ENCODE measurements at places on chromosomes 1 and 21.
A peak's percentile ranks its signal among the peaks of the same experiment; 100 is the strongest.

DNA sequence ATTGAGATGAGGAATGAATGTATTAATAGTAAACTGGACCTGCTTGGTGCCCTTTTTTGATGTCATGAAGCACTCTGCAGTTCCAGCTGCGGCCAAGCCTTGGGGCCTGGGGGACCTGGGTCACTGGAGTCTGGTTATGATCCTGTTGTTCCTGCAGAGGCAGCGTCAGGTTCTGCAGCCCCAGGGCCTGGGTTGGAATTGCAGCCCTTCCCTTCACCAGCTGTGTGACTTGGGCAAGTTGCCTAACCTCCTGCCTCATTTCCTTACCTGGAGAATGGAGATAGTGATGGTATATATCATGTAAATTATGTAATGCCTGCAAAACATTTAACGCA, 9.1 kb upstream of the ATP5PO start:
- DNase-seq, result no peak

- DNase-seq, result no peak
These were observed 1.2 kb upstream of the CLEC20A start for GRCh38 chr1:178497903-178498478.

DNA sequence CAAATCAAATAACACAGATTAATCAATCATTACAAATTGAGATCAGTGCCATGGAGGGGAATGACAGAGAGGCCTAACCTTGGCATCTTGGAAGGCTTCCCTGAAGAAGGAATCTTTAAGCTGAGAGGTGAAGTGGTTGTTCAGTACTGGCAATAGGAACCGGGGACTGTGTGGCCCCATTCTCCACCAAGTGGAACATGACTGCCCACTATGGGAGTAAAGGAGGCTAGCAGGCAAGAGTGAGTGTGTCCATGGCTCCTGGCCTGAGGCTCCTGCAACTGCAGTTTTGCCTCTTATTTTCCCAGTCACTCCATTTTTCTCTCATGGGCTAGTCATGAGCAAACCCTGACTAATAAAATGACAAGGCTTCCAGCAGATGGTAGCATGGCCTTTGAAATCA, 112.2 kb upstream of the GJB5 start:
- DNase-seq, result no peak

DNA sequence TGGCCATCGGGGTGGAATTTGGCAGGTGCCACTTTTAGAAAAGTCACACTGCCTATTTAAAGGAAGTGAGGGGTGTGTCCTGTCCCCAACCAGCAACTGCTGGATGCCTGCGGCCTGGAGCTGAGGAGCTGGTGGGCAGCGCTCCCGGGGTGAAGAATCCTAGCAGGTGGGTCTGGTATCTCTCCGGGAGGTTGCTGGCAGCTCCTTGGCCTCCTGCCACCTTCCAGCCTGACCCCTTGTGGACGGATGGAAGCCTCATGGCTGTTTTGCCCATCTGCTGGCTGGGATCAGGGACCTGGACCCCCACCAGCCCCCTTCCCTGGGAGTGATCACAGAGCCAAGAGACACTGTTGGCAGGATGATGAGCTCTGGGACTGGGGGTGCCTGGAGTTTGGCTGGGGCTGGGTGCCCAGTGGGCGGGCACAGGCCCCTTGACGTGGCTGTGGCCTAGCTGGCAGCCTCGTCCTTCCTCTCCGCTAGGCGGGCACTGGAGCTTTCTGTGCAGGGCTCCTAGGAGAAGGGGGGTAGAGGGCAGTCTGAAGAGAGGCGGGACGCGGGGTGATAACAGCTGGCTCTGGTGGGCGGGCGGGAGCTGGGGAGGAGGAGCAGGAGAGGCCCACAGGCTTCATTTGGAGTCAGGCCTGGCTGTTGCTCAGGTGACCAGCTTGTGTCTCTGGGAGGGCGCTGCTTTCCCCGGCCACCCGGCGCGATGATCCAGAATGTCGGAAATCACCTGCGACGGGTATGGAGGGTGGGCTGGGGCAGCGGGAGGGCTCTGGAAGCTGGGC, at the start of gene ACOT11:
Gene ACOT11, plus strand, starts transcription at position 628 of the 788 bp plus-strand sequence. Its CDS starts 82 bp downstream, at position 710.
- peak; percentile 41 for DNase-seq

DNA sequence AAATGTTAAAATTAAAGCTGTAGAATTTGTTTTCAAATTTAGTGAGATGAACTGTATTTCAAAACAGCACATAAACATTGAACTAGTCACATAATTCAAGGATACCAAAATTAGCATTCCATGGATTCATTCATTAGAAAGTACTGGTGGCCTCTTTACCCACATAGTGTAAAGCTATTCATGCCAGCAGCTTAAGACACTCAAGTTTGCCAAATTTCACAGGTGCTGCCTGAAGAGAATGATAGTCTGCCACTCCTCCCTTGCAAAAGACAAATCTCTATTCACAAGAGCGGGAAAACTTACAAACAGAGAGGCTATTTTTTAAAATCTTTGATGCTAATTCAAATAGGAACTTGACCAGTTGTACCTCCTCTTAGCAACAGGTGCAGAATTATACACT, 337.0 kb downstream of the BRINP3 start:
- DNase-seq, result no peak

DNA sequence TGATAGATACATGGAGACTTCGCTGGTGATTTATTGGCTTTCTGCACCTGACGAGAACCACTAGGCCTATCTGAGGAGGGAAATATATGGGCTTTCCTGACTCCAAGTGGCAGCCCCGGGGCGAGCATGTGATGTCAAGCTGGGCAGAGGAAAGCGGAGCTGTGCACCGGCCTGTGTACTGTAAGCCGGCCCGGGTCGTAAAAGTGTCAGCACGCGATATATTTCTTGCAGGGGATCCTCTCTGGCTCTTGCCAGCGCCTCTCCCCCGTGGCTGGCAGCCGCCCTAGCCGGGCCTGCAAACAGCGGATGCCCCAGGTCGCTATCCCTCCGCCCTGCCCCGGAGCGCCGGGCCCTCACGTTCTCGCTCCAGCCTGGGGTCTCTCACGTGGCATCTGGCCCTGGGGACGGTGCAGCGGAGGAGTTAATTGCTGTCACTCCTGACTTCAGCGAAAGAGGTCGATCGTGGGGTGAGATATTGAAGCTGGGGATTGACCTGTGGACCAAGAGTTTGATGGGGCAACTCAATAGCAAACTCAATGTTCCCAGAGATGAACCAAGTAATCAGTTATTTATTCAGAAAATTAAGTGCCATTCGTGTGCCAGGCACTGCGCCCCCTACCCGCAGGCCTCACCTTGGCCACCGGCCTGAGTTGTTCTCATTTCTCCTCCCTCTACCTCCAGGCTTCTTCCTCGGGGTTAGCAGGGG, 41.0 kb upstream of the HAO2 start:
- peak; percentile 39 for DNase-seq

DNA sequence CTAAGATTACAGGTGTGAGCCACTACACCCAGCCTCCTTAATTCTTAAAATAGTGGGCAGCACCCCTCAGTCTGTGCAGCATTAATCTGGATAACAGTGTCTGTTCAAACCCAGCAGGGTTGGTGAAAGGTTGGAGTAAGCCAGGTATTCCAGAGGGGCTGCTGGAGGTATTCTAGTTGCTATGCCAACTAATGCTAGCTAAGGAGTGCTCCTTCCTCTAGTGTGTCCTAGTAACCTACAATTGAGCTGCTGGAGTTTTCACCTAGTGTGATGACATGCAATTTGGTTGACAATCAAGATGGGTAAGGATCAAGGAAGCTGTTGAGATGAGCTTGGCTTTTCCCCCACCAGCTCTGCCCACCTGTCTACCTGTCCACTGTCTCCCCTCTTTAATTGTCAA, 100.2 kb upstream of the IPO9 start:
- DNase-seq, result no peak

DNA sequence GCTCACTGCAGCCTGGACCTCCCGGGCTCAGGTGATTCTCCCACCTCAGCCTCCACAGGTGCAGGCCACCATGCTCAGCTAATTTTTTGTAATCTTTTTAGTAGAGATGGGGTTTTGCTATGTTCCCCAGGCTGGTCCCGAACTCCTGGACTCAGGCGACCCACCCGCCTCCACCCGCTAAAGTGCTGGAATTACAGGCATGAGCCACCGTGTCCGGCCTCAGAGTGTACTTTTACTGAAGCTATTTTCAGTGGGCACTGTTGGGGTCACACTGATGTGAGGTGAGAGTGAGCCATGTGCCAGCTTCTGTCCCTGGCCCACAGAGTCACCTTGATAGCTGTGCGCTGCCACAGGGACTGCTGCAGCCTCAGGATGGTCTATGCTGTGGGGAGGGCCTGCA, 25.3 kb upstream of the HHAT start:
- no peak for DNase-seq

DNA sequence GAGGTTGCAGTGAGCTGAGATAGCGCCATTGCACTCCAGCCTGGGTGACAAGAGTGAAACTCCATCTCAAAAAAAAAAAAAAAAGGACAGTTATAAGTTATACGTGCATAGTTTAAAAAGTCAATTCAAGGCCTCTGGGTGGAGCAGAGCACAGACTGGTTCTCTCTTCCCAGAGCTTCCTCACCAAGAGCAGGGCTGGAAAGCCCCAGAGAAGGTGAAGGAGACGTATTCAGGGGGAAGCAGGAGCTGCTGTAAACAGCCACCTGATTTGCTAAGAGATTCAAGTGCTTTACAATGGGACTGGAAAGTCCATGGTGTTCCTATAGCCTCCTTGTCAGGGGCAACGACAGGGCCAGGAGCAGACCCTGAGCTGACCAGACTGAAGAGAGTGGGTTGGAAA, 85.0 kb upstream of the LYST start:
- DNase-seq, result no peak

- DNase-seq, result peak; percentile 74
These were observed 134.0 kb upstream of the BARHL2 start for GRCh38 chr1:90850898-90851710.

- DNase-seq, result no peak
These were observed 470.9 kb downstream of the TTLL7 start for GRCh38 chr1:83527987-83528386.

DNA sequence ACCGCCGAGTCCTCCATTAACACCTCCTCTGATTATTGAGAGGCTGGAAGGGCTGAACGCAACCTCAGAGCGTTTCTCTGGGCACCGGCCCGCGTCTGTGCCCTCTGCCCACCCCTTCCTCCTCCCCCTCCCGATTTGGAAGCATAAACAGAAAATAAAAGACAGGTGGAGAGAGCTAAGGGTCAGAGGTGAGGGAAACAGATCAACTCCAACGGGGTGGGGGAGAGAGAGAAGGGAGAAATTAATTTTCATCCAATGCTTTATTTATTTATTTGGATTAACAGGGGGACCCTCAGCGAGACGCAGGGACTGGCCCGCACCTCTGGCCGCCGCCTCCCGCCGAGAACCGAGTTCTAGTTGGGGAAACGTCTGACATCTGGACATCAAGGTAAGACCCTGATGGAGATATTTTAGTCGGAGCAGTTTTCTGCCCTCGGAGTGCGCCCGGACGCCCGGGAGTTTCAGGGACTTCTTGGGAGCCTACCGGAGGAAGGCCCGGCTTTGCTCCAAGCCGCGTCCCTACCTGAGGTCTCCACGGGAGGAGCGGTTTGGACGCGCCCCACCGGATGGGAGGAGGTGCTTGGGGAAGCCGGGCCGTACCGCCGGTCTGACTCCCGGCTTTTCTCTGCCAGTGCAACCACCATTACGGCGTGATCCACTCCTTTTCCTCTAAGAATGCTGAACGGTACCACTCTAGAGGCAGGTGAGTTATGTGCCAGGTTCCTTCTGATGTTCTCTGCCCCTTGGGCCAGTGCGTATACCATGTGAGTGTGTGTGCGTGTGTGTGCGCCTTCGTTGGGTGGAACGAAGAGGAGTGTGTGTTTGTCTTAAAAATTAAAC, 5.1 kb upstream of the LHX9 start:
- DNase-seq, result no peak

- DNase-seq, result peak; percentile 87
These were observed 115.5 kb upstream of the NCAM2 start for GRCh38 chr21:20882462-20883407.

DNA sequence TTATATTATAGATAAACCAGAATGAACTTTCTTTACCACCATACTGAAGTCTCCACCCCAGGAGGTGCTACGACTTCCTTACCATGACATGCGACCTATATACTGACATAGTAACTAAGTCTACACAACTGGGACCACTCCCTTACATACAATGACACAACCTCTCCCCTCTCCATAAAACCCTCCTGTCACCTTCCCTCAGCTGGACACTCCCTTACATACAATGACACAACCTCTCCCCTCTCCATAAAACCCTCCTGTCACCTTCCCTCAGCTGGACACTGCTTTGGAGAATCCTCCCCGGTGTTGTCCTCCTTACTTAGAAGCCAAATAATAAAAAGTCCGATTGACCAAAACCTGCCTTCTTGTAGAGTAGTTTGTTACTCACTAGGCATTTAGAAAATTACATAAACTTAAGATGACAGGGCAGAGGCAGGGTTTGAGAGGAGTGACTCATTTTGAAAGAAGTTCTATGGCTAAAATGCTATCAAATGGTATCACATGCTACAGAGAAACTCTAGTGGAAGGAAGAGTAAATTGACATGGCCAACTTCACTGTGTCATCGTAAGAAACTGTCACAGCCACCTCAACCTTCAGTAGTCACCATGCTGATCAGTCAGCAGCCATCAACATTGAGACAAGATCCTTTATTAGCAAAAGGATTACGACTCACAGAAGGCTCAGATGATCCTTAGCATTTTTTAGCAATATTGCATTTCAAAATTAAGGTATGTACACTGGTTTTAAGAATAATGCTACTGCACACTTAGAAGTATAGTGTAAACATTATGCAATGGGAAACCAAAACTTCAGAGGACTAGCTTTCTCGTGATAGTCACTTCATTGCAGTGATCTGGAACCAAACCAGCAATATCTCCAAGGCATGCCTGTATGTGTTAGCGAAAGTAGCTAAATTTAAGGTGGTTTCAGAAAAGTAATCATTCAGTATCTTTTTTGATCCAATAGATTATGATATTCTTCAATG, 56.4 kb downstream of the AHCTF1 start:
- DNase-seq, result peak; percentile 77

DNA sequence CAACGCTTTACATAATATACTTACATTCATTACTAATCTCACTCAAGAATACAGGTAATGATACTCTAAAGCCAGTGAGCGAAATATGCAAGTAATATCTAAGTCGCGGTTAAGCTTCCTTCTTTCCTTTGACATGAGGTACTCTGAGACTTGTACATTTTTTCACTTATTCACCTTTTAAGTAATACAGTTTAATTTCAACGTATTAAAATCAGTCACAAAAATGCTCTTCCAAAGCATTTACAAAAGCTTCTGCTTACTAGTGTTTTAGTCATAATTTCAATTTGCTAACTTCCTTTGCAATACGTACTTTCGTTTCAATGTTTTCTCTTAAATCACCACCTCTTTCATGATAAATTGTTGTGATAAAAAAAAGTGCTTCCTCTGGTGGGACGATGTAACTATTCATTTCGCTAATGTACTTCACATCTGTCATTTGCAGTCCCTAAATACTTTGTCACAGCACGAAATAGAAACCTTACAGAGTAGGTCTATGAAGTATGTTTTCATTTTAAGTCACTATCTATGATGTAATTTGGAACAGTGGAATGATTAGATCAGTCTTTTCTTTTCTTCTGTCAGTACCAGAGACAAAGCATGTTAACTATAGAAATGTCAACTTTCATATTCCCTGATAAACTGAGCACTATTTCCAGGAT, 34.0 kb upstream of the ADGRL4 start:
- peak; percentile 30 for DNase-seq
